ENCODE measurements at places on chromosomes 1 and 21.
A peak's percentile ranks its signal among the peaks of the same experiment; 100 is the strongest.

DNA sequence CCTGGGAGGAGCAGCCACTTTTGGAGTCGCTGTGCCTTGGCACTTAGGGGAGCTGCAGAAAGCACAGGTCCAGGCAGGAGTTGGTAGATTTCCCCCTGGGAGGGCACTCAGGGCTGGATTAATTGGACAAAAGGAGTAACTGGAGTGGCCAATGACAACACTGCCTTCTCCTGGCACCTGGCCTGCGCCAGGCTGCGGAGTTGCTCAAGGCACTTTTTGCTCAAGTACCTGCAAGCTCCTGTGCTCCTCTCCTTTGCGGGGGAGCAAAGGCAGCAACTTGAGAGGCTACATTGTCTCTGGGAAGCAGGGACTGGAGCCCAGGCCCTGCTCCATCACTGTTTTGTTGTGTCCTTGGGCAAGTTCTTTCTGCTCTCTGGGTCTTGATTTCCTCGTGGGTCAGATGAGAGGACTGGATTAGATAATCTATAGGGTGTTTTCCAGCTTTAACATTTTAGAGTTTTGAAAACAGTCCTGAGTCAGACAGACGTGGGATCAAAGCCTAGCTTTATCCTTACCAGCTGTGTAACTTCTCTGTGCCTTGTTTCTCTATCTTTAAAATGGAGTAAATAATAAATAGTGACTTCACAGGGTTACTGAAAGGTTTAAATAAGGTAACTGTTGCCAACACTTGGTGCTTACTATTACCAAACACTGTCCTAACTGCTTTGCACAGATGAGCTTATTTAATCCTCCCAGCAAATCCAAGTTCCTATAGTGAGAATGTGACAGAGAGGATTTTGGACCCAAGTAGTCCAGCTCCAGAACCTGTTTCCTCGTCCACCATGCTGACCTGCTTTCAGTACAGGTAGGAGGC lies 18.0 kb upstream of the GRHL3 start:
- no peak for DNase-seq

DNA sequence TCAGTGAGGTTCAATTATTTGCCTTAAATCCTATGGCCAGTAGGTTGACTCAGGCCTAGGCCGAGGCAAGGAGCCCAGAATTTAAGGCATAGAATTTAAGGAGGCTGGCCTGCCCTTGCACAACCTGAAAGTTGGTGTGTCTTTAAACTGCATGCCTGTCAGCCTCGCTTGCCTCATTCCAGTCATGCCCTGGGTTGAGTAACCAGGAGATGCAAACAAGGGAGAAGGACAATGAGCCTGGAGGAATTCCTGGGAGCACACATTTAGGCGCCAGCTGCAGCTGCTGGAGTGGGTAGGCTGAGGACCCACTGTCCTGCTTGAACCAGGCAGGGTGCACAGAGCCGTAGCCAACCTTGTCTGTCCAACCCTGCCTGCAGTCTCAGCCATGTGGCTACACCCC lies 11.7 kb downstream of the CD2 start:
- no peak for DNase-seq

GRCh38 chr1:32182060-32182459 lies 2.6 kb downstream of the TXLNA start:
- DNase-seq, result no peak

- DNase-seq, result no peak
These were observed 462.2 kb upstream of the PTBP2 start for GRCh38 chr1:96259399-96259798.

DNA sequence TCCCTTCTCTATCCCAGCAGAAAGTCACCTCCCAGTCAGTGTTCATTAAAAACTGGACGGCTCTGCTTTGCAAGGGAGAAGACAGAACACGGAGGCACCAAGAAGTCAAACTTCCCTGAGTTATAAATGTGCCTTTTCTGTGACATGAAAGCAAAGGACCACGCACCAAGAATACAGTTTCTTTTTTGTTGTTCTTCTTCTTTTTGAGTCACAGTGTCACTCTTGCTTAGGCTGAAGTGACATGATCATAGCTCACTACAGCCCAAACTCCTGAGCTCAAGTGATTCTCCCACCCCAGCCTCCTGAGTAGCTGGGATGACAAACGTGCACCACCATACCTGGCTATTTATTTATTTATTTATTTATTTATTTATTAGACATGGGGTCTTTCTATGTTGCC lies 22.7 kb downstream of the GLUL start:
- DNase-seq, result no peak

DNA sequence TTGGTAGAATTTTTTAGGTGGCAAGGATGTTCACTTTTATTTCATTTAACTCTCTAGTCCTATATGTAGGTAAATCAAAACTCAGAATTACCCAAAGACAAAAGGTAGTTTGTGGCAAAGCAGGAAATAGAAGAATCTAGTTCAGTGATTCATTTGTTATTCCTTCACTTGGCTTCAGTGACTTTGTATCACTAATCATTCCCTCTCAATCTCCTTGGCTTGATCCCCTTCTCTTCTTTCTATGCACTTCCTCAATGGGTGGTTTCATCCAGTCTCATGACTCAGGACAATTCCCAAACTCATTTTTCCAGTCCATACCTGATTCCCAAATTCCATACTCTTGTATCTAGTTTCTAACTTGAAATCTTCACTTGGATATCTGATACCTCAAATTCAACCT lies 64.9 kb downstream of the PRKACB start:
- no peak for DNase-seq

DNA sequence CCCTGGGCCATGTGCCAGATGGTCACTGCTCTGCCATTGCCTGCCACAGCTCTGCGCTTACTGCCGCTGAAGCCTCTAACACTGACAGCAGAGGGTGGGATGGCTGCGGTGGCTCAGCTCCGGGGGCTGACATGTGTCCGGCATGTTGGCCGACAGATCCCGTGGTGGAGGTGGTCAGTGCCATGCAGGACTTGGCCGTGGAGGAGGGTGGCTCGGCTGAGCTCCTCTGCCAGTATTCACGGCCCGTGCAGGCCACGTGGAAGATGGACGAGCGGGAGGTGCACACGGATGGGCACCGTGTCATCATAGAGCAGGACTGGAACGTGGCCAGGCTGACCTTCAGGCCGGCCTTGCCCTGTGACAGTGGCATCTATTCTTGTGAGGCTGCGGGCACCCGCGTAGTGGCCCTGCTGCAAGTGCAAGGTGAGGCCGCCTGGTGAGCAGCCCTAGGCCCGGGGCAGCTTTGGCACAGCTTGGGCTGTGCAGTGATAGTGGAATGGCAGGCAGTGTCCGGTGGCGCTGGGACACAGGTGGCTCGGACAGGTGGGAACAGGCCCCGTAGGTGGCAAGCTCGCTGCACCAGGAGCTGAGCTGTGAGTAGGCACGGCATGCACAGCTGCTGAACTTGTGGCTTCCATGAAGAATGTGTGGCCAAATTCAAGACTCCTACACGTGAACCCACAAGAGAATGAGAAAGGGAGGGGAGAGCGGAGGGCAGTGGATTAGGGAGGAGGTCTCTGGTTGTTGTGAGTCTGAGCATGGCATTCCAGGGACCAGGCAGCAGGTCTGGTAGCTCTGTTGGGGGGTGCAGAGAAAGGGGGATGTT lies 91.8 kb downstream of the TRIM11 start:
- no peak for DNase-seq

GRCh38 chr1:243525085-243525487 lies 269.2 kb downstream of the SDCCAG8 start:
- peak; percentile 38 for DNase-seq

DNA sequence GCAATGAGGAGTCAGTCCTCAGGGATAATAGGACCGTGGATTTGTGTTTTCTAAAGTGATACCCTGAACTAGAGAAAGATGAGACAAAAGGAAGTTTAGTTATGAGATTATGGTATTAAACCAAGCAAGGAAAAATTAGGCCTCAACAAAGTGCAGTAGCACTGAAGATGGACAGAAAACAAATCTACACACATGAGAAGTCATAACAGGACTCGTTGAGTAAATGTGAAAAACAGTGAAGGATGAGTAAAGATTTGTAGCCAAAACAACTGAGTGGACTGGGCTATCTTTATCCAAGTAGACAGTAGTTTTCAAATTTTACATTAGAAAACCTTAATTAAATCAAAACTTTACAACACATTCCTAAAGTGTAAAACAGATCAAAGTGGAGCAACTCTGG lies 15.0 kb downstream of the EPRS1 start:
- DNase-seq, result no peak

DNA sequence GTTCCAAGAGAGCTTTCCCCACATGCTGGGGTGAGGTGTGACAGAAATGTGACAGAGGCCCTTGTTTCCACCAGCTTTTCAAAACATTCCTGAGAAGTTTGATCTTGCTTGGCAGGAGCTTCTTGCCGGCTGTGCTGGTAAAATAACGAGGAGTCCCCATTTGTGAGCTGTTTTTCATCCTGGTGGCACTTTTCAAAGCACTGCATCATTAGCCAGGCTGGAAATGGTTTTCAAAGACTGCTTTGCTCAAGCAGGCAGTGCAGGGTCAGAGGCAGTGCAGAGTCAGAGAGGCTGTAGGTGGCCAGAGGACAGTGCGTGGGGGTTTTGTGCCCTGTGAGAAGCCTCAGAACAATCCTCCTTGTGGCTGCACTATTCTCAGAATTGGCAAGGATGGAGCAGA lies 75.8 kb upstream of the KCNA3 start:
- DNase-seq, result no peak

- DNase-seq, result no peak
These were observed 836 bp upstream of the FBLIM1 start for GRCh38 chr1:15757575-15758342.
